ENCODE measurements at places on chromosomes 12 and 14.
A peak's percentile ranks its signal among the peaks of the same experiment; 100 is the strongest.

GRCh38 chr12:64066776-64067175, 155.3 kb downstream of the KICS2 start:
- no peak for DNase-seq

- DNase-seq: no peak
Measured at GRCh38 chr14:64467566-64467965, 2.3 kb downstream of the AKAP5 start.

GRCh38 chr12:124441443-124442194, 125.8 kb downstream of the NCOR2 start:
- no peak for DNase-seq

DNA sequence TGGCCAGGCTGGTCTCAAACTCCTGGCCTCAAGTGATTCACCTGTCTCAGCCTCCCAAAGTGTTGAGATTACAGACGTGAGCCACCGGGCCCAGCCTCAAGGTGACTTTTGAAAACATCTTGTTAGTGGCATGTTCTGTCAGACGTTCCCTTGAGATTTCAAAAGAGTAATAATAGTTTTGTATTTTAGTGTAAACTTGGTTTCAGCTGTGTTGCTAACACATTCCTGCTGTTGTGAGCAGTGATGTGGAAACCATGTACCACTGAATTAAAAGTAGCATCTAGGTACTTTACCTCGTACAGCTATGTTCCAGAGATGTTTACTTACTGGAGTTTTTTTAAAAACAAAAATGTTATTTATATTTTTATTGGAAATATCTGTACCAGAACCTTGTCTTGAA, 111.3 kb downstream of the AEBP2 start:
- DNase-seq: no peak

- DNase-seq: no peak
Measured at GRCh38 chr12:93853698-93854478, 176.7 kb downstream of the CRADD start.

- DNase-seq: no peak
Measured at GRCh38 chr14:24565766-24566165, 10.3 kb downstream of the CTSG start.

- DNase-seq: no peak
Measured at GRCh38 chr12:31015215-31015614, 58.4 kb upstream of the DDX11 start.

DNA sequence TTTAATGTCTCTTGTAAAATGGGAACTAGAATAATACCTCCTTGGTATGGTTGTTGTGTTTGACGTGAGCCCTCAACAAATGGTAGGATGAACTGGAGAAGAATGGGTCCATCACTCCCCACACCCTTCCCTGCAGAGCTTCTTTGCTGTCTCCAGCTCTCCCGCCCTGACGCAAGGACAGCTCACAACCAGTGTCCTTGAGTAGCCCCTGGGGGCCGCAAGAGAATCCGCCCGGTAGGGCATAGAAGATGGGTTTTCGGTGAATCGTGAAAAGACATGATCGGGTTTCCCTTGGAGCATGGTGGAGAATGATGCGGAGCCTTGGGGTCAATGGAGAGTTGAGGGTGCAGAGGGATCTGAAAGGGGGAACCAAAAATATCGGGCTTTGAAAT, 6.1 kb upstream of the PAX9 start:
- no peak for DNase-seq

DNA sequence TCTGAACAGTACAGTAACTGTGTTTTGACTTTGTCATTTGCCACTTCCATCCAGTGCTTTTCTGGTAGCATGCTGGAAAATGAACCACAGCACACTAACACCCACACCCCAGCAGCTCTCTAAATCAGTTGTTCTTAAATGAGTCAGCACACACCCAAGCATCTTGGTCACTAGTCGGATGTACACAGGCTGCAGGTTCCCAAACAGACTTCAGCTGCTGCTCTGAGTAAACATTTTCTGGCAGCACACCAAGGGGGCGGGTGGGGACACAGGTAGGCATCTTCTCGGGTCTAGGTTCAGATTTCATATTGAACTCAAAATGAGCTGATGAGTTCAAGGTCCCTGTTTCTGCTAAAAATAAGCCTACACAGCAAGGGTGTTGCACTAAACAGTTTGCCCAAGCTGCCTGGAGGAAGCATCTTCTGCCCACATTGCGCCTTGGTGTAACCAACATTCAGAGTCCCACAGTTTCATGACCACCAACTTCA, 39.8 kb downstream of the IFNG start:
- DNase-seq: no peak

DNA sequence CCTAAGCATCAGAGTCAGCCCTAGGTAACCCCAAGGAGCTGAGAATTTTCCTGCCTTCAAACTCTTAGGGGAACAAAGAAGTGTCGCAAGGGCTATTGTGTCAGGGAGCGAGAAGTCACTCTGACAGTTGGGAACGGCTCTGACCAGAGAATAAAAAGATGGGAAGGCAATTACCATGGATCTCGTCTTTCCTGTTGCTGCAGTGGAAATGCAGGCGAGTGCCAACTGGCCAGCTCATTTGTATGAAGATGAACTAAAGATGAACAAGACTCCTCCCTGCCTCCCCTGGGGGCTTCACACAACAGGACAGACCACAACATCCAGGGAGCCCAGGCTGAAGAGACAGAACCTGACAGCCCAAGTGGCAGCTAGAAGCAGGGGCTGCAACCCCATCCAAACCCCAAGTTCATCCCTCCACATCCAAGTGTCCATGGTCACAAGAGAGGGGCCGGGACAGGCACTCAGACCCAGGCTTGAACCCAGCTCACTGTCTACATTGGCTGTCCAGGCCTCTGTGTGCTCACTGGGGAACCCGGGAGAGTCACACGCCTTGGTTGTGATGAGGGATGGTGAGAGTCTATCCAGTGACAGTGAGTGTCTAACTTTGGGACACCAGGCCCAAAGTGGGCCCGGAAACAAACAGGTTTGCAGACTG, 322.4 kb downstream of the BCL11B start:
- DNase-seq: no peak

DNA sequence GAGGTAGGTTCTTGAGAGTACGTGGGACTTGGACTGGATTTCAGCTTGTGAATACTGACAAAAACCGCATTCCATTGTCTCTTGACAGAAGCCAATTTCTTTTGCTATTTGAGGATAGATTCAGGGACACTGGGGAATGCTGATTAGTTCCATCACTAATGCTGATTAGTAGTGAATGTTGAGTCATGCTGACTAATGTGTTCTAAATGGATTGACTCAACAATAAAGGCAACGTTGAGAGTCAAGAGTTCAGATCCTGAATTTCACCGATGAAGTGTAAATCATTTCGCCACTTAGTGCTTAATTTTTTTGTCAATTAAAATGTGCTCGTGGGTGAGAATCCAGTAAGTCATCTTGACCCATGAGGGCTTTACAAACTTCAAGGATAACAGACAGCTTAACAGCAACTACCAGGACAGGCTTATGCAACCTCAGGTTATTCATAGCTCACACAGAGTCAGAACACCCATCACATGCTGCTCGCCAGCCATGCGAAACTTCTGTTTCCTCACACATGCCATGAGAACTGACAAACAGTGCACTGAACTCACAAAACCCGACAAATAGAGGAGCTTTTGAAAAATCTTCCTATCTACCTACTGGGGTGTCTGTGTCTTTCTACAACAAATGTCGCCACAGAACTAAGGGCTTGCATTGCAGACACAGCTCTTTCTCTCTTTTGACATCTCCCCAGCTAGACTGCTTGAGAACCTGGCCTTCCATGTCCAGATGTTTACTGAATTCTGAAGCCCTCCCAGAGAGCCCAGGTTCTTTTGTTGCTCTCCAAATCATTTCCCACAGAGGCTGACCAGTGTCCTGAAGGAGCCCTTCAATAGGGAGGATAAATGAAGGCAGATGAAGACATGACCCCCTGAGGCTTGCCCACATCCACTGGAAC, 316.4 kb downstream of the ZFP36L1 start:
- peak; percentile 93 for DNase-seq

- DNase-seq: no peak
Measured at GRCh38 chr14:49982501-49982951, 89.6 kb downstream of the ARF6 start.

DNA sequence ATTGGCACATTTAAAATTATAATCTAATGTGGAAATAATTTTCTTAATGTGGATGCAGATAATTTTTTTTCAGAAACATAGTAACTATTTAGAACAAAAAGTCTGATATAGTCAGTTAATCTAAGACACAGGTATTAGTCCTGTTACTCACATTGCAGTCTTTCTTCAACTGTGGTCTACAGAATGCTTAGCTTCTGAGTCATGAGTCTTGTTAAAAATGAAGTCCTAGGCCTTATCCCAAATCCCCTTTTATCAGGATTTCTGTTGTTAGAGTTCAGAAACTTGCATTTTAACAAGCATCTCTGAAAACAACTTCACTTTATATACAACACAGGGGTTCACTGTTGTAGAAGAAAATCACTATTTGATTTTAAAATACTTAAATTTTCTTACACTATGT, 112.2 kb downstream of the SLC16A7 start:
- no peak for DNase-seq

DNA sequence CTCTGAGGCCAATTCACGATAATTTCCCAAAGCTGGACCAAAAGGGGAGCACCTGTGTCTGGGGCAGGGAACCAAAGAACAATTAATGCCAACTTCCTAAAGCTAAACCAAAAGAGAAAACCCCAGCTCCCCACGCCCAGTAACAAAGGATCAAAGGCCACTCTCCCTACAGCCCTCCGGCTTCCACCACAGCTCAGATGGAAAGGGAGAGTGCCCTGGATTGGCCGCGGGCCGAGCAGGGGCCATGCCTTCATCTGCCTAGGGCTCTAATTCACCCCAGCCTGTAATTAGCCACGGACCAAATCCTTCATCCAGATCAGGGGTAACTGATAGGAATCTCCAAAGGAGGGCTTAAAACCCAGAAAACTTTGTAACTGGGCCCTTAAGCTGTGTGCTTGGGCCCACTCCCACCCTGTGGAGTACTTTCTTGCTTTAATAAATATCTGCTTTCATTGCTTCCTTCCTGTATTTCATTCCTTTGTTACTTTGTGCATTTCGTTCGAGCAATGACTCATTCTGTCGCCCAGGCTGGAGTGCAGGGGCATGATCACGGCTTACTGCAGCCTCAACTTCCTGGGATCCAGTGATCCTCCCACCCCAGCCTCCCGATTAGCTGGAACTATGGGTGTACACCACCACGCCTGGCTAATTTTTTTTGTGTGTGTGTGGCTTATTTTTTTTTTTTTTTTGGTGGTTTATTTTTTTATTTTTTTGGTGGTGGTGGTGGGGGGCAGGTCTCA, 65.5 kb upstream of the PPP4R3A start:
- DNase-seq: no peak

- DNase-seq: no peak
Measured at GRCh38 chr14:69701291-69701690, 65.7 kb upstream of the SRSF5 start.

All from epithelial cell of prostate (primary cell).